Dorsolateral prefrontal cortex (tissue), 122 donors: ENCODE measurements at places on chromosomes 5 and 9. TPM values are rescaled to one million over a fixed set of nuclear protein-coding genes. Genes with fewer than 3 reads are reported as not detected.

The NTNG2 gene
- 53.0 TPM for total RNA-seq

The IFNA1 gene
- total RNA-seq, result not detected

The PCDHA10 gene
- total RNA-seq, result 12.4 TPM

The TPPP gene
- total RNA-seq, result 364 TPM

The OGN gene
- total RNA-seq, result 8.5 TPM

The GLDC gene
- 16.6 TPM for total RNA-seq

The LRRC19 gene
- total RNA-seq, result not detected

The FGF1 gene
- 163 TPM for total RNA-seq
